Thymus (tissue), 14 donors: ENCODE measurements at places on chromosomes 1 and 21. TPM values are rescaled to one million over a fixed set of nuclear protein-coding genes. Genes with fewer than 3 reads are reported as not detected.

GRCh38 chr1:2229037-2229864, 1.1 kb downstream of the SKI start:
- peak overlapping the region; percentile 73 for H3K4me3 ChIP-seq
- H3K36me3 ChIP-seq: no peaks in the 10 kb centered on the region
- peak overlapping the region; percentile 67 for H3K27ac ChIP-seq
- peaks cover 21% of the 10 kb centered on the region for H3K27me3 ChIP-seq

DNA sequence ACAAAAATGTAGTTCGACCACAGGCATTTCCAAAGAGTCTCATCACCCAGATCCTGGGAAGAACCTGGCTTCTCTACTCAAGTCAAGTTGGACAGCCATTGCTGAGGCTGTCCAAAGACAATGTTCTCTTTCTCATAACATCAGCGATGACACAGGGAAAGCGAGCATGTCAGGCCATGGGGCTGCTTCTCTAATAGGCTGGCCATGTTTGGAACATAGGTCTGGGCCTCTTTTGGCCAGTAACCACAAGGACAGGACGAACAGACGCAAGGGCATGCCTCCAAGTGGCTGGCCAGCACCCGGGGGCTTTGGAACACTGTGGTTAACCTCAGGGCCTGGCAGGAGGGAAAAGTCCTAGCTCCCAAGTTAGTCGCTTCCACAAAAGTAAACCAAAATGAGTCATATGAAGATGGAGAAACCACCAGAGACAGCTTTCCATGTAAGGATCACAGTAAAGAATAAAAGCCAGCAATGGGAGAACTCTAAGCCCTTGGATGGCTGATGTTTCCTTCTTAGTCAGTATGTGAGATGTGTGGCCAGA, 80.6 kb upstream of the SLC44A3 start:
- H3K27ac ChIP-seq: no peak overlapping the region
- DNase-seq: no peak
- peaks cover 2% of the 10 kb centered on the region for H3K4me1 ChIP-seq
- H3K36me3 ChIP-seq: no peaks in the 10 kb centered on the region
- H3K27me3 ChIP-seq: no peaks in the 10 kb centered on the region

DNA sequence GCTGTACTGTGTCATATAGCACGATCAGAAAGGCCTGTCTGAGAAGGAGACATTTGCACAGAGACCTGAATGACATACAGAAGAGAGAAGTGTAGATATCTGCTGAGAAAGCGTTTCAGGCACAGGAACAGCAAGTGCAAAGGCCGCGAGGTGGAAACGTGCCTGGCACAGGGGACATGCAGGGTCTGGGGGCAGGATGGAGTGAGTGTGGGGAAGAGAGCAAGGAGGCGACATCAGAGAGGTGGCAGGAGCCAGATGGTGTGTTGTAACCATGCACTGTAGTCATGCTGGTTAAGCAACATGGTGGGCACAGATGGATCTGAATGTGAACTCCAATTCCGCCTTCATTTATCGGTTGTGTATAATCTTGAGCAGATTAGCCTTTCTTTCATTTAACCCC, 13.0 kb downstream of the KRTCAP2 start:
- no peak overlapping the region for H3K27ac ChIP-seq
- no peaks in the 10 kb centered on the region for H3K27me3 ChIP-seq
- H3K4me1 ChIP-seq: no peaks in the 10 kb centered on the region
- H3K4me3 ChIP-seq: no peak overlapping the region
- no peaks in the 10 kb centered on the region for H3K36me3 ChIP-seq
- DNase-seq: no peak

DNA sequence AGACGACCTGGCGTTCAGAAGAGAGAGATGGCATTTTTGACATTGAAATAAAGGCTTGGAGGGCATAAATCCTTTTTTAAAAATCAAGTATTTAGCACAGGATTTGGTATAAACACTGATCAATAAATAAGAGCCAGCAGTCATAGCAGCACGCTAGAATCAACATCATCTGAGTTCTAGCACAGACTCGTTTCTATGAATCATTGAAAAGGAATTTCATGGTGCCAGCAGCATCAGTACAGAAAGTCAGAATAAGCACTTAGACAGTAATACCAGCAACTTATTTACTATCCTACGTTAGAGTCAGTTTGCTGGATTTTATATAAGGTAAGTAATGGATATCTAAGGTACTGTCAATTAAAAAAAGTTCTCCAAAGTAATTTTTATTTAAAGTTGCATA, 119.3 kb downstream of the HLCS start:
- no peaks in the 10 kb centered on the region for H3K4me1 ChIP-seq
- H3K36me3 ChIP-seq: no peaks in the 10 kb centered on the region
- H3K4me3 ChIP-seq: no peak overlapping the region
- no peak overlapping the region for H3K27ac ChIP-seq
- H3K27me3 ChIP-seq: no peaks in the 10 kb centered on the region
- DNase-seq: no peak

GRCh38 chr1:234395297-234395696, 22.0 kb downstream of the COA6 start:
- DNase-seq: no peak
- peaks cover 5% of the 10 kb centered on the region for H3K36me3 ChIP-seq
- no peak overlapping the region for H3K27ac ChIP-seq

GRCh38 chr1:44939061-44939460, 47.3 kb downstream of the EIF2B3 start:
- H3K27ac ChIP-seq: no peak overlapping the region
- DNase-seq: no peak
- no peaks in the 10 kb centered on the region for H3K4me1 ChIP-seq
- no peaks in the 10 kb centered on the region for H3K27me3 ChIP-seq
- no peak overlapping the region for H3K4me3 ChIP-seq
- H3K36me3 ChIP-seq: no peaks in the 10 kb centered on the region

DNA sequence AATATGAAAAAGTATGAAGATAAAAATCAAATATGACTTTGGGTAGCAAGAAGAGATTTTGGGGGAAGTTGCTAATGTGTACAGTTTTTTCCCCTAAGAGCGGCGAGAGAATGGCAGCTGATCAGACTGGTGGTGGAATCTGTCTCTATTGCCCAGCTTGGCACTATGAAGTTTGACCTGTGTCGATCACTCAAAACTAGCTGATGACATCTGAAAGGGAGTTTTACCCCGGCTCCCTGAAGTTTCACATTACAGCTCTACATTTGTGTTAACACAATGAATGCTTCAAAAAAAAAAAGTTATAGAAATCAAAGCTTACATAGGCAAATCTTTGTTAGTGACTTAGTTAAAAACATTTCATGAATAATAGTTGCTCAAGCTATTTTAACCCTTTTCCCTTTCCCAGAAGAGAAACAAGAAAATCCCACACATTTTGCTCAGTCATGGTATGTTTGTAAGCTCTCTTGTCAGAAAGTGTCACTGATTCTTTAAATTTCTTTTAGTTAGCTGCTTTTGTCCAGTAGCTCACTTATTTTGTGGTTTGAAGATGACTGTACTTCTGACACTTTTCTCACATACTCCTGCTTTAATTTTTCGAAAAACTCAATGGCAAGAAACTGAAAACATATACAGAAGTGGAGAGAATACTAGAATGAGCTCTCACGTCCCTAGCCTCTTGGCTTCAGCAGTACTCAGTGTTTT, 41.3 kb downstream of the DYRK1A start:
- H3K4me1 ChIP-seq: peaks cover 2% of the 10 kb centered on the region
- no peak for DNase-seq
- H3K4me3 ChIP-seq: no peak overlapping the region
- no peaks in the 10 kb centered on the region for H3K27me3 ChIP-seq
- H3K27ac ChIP-seq: no peak overlapping the region
- no peaks in the 10 kb centered on the region for H3K36me3 ChIP-seq

Gene CD1E
- 964 TPM for total RNA-seq

Gene CLCA1
- total RNA-seq: 0.14 TPM
